ENCODE measurements at places on chromosomes 11 and 22.
A peak's percentile ranks its signal among the peaks of the same experiment; 100 is the strongest.

GRCh38 chr11:44518968-44519550 lies 46.4 kb upstream of the CD82 start:
- DNase-seq: no peak

- DNase-seq: no peak
These were observed 93.2 kb downstream of the WNT7B start for GRCh38 chr22:45883811-45884170.

DNA sequence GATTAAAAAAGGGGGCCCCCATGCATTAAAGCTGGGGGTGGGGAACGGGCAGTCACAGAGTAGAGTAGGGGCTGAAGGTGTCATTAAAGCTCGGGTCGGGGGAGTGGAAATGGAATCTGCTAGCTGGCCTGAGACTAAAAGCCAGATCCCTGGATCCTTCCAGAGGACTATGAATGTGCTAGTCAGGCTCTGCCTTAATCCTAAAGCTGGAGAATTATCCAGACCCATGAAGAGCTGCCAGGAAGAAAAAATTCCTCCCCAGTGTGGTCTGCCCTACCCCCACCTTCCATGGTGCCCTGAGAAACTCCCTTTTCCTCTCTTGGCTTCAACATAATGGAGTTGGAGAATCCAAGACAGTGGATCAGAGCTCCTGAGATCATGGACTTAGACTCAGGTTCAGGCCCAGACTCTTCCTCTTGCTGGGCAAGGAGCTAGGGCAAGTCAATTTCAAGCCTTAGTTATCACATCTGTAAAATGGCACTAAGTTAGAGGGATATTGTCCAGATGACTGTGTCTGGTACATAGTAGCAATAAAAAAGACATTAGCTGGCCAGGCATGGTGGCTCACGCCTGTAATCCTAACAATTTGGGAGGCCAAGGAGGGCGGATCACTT lies 24.0 kb upstream of the SMTN start:
- no peak for DNase-seq

DNA sequence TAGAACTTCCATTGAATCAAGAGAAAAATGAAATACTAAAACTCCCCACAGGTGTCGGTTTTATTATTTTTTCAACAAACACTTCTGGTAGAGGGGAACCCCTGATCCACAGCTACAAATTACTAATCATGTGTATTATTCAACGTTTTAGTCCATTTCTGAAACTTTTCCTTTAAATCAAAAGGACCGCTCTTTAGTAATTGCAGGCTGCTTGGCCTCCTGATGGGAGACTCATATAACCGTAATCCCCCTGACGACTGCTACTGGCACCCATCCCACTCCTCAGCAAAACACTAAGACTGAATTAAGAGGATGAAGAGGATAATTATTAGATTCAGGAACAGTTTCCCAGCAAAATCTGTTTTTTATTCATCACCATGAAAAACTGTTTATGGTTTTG lies 46.4 kb downstream of the PAX6 start:
- no peak for DNase-seq

DNA sequence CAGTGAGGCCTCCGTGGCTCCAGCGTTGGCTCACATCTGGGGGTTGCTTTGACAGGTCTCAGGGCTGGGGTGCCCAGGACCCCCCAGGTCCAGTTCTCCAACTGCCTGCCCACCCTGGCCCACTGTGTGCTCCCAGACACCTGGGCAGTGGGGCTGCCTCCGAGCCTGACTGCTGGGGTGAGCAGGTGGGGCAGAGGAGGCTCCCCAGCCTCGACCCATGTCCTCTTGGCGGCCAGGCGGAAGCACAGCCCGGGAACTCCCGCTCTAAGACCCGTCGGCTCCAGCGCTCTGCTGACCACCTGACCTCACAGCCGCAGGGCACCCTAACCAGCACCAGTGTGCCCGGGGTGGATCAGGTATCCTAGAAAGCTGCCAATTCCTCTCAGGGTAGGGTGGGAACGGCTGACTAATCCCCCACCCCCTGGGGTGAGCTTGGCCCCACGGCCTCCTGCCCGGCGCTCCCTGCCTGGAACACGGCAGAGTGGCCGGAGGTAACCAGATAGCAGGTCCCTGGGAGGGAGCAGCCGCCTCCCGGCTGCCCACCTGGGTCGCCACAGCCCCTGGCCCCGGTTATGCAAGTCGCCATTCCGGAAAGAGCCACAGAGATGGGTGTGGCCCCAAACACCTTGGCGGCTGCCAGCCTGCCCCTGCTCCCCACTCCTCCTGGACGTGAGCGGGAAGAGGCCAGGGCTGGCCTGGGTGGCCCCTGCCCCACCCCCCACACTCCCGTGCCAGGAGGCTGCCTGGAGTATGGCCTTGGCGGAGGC lies 19.2 kb upstream of the MUC5B start:
- no peak for DNase-seq

DNA sequence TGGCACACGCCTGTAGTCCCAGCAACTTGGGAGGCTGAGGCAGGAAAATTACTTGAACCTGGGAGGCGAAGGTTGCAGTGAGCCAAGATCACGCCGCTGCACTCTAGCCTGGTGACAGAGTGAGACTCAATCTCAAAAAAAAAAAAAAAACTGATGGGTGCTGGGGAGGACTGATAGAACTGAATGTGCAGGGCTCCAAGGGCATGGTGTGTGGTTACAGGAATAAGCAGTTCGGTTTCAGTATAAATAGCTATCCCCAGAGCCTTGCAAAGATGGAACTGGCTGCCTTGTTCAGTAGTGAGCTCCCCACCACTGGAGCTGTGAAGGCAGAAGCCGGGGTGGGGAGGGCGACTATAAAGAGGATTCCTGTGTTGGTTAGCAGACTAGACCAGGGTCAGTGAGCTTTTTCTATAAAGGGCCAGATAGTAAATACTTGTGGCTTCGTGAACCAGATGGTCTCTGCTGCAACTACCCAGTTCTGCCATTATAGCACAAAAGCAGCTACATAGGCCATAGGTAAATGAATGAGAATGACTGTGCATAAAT lies 5.9 kb downstream of the TOM1 start:
- no peak for DNase-seq

- no peak for DNase-seq
These were observed 23.5 kb downstream of the SUN2 start for GRCh38 chr22:38732251-38732815.

GRCh38 chr11:65226103-65226442 lies 35.7 kb upstream of the POLA2 start:
- DNase-seq: no peak

DNA sequence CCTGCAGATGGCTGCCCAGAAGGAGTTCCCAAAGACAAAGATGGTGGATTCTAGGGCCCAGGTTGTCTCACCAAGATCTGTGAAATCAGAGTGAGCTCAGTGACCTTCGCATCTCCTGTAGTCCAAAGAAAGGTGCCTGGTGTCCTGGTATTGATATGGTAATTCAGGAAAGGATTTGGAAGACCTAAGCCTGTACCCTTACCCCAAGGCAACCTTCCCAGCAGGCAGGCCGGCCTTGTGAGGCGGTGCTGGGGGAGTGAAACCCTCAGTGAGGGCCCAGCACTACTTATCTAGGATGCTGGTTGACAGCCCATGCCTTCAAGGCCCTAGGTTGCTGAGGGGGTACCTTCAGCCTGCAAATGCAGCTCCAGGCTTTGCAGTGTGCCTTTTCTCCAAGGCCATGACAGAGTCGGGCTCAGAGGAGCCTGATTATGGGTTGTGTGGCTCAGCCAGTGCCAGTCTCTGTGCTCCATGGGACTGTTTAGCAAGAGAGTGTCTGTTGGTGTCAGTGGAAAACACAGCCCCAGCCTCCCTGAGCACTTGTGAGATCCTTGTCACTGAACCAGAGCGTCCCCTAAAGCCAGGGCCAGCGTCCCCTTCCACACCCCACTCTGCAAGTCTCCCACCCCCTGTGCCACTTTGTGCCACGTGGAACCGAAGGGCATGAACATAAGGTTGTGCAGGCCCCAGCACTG lies 72.8 kb upstream of the MYOD1 start:
- no peak for DNase-seq

DNA sequence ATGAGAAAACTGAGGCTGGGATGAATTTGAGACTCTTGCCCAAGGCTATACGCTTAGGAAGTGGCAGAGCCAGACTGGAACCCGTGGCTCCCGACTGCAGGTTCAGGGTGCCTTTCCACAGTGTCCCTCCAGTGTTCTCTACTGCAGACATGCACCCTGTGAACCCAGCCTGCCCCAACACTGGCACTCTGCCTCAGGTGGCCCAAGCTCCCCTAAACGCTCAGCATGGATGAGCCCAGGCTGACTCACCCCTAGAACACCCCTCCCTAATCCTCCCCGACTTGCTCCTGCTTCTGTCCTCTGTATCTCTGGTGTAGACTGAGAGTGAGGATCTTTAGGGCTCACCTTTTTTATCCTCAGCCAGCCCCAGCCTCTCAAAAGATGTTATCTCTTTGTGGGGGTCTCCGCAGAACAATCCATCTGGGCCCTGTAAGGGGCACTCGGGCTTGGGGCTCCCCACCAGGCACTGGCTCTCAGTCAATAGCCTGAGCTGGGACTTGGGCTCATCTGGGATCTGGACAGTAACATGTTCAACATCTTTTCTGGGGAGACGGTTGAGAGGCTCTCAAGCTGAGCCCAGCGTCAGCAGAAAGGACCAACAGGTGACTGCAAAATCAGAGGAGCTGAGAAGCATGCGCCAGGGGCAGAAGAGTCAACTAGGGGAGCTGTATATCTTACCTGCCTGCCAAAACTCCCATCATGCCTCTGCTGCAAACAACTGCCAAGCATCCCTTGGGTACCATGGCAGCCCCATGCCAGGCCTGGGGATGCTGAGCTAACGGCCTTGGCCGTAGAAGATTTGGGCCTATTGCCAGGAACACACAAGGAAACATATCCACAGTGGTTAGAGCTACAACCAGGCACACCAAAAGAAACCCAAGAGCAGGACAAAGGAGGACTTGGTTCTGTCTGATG lies 176.2 kb downstream of the BUD13 start:
- DNase-seq: no peak

GRCh38 chr11:17528181-17528691 lies 16.0 kb downstream of the USH1C start:
- DNase-seq: peak; percentile 28
